NCI-H2107 (cell line): ENCODE measurements at places on chromosomes 5 and 9.

DNA sequence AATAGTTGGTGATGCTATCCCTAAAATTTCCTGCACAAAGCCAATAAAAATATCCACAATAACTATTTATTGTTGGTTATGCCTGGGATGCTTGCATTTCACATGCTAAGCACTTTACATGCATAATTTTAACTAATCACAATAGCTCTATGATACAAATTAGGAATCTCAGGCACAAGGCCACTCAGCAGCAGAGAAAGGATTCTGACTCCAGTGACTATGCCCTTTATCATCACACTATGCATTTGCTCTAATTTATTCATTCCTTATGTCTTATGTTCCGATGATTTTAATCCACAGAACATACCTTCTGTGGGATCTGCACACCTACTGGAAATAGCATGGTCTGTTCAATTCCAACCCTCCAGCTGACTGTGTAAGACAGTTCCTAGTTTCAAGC is 476.1 kb downstream of the TMEM232 start:
- DNase-seq: no peak

DNA sequence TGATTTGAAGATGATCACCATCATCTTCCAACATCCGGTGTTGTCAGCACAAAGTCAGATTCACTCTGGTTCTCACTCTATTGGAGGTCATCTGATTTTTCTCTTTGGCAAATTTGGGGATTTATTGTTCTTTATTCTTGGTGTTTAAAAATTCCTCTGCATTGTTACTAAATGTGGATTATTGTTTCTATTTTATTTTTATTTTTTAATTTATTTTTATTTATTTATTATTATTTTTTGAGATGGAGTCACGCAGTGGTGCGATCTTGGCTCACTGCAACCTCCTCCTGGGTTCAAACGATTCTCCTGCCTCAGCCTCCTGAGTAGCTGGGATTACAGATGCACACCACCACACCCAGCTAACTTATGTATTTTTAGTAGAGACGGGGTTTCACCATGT is 72.9 kb upstream of the TGFBR1 start:
- DNase-seq: no peak

GRCh38 chr5:78345485-78345884 is 14.9 kb upstream of the SCAMP1 start:
- DNase-seq: no peak

- no peak for DNase-seq
Measured at GRCh38 chr9:136901516-136902258, 15.4 kb downstream of the TRAF2 start.

DNA sequence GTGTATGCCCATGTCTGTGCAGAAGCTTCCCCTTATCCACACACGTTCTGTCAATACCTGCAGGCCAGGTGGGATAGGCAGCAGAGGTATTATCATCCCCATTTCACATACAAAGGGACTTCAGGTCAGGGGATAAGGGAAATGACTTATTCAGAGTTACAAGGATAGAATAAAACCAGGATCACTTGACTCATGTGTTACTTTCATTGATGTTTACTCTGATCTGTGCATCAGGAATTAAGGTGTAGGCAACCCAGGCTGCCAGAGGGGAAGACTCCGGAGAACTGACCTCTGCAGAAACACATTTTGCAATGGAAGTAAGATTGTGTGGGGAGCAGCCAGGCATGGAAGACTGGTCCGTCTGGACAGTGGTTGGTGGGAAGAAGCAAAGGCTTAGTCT is 74.2 kb upstream of the FSTL4 start:
- no peak for DNase-seq

- no peak for DNase-seq
Measured at GRCh38 chr9:120463765-120464164, 116.2 kb downstream of the CDK5RAP2 start.

GRCh38 chr9:136995772-136996311 is 526 bp downstream of the CLIC3 start:
- no peak for DNase-seq

GRCh38 chr5:14396066-14396465 is 185.5 kb upstream of the OTULINL start:
- DNase-seq: no peak

- no peak for DNase-seq
Measured at GRCh38 chr5:158116965-158117364, 258.0 kb upstream of the CLINT1 start.

DNA sequence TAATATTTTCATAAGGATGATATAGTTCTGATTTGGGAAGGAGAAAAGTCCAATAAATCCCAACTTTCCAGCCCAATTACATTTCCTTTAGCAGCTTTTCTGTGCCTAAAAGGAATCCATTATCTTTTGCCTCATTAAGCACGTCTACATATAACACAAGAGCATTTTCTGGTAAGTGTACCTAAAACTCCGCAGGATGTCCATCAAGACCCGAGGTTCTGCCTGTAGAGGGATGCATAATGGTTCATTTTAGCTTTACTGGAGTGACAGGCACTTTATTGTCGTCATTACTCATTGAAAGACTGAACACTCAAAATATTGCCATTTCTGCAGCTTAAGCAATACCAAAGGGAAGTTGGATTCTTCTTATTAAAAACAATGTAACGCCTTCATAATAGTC is 669.0 kb downstream of the PRELID2 start:
- DNase-seq: no peak
